Activated CD4-positive, CD25-positive, alpha-beta regulatory T cell (primary cell): ENCODE measurements at places on chromosomes 5 and 9.

- DNase-seq, result no peak
Measured at GRCh38 chr9:120438836-120439546, 141.0 kb downstream of the CDK5RAP2 start.

DNA sequence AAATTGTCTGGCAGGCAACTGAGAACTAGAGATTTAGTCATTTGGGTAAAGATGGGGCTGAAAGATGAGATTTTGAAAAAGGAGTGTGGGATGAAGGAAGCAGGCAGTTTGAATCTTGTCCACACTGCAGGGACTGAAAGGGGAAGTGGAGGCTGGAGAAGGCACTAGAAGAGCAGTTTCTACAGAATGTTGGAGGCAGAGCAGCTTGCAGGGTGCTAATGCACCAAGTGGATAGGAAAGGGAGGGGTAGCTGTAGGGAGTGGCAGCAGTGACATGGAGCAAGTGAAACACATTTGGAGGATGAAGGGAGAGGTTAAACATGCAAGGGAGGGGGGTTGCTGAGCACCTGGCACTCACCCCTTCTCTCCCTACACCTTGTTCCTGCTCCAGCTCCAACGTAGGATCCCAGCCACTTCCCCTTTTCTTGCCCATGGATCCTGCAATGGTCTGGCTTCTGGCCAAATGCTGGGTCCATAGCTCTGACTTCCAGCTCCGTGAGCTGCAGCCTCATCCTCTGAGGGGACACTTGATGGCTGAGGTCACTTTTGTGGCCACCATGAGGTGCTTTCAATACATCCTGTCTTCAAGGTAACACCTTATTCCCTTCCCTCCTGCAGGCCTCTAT, 30.0 kb upstream of the FGD3 start:
- DNase-seq, result no peak

GRCh38 chr5:113163328-113163727, 186.7 kb downstream of the DCP2 start:
- no peak for DNase-seq

- no peak for DNase-seq
Measured at GRCh38 chr9:93286252-93287188, 102.6 kb downstream of the WNK2 start.

DNA sequence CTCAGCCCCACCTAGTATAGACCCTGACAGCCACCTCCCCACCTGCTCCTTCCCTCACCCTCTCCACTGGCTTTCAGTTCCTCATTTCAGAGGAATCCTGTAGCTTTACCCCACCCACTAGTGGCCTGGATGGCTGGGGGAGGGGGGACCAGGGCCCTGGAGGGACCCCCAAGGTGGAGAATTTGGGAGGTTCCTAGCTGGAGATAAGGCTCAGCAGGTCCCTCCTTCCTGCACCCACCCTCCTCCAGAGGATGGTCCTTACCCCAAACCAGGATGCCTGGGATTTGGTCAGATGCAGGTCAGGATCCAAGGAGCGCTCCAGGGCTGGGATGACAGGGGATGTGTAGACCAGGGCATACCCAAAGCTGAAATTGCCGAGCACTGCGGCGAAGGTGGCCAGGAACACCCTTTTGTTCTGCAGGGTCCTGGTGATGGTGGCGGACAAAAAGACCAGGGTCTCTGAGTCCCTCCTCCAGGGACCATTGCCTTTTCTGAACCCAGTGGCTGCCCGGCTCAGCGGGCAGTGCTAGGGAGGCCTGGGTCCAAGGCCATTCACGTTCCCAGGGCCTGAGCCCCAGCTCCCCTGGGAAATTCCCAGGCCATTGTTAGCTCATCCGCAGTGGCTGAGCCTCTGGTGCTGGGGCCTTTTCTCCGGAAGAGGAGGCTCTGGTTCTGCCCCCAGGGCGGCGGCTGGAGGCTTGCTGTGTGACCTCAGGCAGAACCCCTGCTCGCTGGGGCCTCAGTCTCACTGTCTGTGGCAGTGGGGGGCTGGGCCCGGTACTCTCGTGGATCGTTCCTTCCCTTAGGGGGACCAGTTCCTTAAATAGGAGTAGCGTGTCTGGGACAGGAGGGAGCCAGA, 678 bp downstream of the SLC2A6 start:
- DNase-seq, result no peak

GRCh38 chr5:168227973-168228615, 63.4 kb upstream of the WWC1 start:
- DNase-seq, result no peak

- DNase-seq, result no peak
Measured at GRCh38 chr5:148810823-148811222, 15.6 kb upstream of the ADRB2 start.

DNA sequence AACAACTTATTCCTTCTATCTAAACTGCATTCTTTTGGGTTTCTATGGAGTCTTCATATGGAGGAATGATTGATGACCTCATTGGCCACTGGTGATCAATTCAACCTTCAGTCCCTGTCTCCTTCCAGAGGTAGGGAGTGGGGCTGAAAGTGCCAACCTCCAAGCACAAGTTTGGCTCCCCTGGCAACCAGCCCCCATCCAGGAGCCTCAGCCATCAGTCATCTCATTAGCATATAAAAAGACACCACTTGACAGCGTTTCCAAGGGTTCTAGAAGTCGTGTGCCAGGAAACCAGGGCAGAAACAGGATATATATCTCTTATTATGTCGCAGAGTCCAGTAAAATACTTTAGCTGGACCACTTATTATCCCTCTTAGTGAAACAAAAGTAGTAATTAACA, 9.8 kb downstream of the SLC31A2 start:
- no peak for DNase-seq

DNA sequence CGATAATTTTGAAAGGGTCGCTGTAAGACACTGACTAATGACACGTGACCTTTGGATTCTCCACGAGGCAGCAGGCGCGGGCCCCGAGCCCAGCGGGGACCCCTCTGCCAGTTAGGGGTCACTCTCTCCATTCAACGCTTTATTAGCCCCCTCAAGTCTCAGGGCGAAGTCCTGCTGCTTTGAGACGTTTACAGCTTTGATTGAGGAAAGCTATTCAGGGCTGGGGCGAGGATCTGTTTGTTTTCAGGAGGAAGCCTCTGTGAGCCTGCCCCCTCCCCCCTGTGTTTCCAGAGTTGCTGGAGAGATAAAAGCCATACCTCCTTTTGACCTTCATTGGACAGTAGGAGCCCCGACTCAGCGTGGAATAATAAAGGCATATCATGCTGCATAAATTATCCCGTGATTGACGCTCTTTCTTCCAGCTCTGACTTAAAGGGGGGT, 31.4 kb upstream of the MSX2 start:
- DNase-seq, result no peak

- DNase-seq, result no peak
Measured at GRCh38 chr5:145946112-145946861, 9.9 kb downstream of the SH3RF2 start.

GRCh38 chr5:170216257-170216864, 16.4 kb upstream of the C5orf58 start:
- no peak for DNase-seq

DNA sequence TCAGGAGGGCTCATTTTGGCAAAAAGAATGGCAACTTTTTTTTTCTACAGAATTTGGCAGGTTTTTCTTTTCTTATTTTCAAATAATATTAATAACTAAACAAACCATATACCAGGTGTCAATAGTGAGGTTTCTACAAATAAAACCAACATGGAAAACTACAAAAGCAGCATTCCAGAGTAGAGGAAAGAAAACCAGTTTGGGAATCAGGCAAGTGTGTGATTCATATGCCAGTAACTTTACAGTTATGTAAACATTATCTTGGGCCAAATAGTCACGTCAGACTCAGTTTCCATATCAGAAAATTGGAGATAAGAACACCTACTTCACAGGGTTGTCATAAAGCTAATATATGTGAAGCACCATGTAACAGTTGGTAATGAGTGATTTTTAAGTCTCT, 51.7 kb downstream of the FBXW11 start:
- no peak for DNase-seq

GRCh38 chr5:14830210-14831005, 41.2 kb downstream of the ANKH start:
- no peak for DNase-seq

DNA sequence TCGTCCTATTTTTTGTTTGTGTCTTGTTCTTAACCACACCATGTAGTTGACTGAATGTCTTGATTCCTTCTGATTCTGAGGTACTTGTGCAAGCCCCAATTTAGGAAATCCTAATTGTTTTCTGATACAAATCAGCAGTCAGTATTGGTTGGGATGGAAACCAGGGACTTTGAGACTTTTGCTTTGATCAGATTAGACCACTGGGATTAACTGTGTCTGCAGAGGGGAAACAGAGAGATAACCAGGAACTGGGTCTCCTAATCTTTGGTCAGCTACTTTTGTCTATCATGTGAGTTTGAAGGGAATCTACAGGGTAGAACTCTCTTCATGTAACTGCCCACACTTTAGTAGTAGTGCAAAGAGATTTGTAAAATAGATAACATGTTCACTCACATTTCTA, 173.8 kb upstream of the POC5 start:
- DNase-seq, result no peak

- no peak for DNase-seq
Measured at GRCh38 chr5:35990941-35991611, at the start of gene UGT3A1. Gene UGT3A1 (minus strand): TSS chr5:35991390. CDS start chr5:35991240, 150 bp downstream.

- DNase-seq, result no peak
Measured at GRCh38 chr9:86315078-86315477, 32.7 kb upstream of the ISCA1 start.

DNA sequence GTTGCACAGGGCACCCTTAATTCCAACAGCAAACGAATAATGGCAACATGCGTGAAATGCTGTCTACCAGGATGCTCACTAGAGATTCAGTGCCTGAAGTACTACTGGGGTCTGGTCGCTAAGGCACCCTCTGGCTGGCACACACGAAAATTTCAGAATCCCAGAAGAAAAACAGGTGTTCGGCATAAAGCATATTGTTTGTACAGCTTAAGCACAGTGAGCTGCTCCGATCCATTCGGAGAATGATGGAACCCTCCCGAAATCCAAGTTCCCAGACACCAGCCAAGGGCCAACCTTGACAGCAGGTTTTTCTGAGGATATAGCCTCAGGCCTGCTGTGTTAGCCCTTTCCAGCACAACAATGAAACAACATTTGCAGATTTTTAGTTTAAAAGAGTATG, 61.4 kb upstream of the ALDH1B1 start:
- no peak for DNase-seq

DNA sequence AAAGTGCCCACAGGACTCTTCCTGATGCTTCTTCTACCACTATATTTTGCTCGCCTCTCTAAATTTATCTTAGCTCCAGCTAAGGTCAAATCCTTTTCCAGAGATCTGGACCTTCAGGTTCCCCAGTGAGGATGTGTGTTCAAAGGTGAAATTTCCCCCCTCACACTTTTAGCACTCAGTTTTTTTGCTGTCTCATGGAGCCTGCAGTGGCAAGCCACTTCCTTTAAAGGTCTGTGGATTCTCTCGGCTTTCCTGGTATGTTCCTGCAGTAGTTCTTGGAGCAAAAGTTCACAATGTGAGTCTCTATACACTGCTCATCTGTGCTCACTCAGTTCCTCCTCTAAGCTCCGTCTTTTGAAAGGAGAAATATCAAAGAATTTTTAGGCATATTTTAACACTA, 181.4 kb downstream of the LURAP1L start:
- no peak for DNase-seq

- DNase-seq, result no peak
Measured at GRCh38 chr9:27548055-27548741, 18.6 kb upstream of the MOB3B start.

DNA sequence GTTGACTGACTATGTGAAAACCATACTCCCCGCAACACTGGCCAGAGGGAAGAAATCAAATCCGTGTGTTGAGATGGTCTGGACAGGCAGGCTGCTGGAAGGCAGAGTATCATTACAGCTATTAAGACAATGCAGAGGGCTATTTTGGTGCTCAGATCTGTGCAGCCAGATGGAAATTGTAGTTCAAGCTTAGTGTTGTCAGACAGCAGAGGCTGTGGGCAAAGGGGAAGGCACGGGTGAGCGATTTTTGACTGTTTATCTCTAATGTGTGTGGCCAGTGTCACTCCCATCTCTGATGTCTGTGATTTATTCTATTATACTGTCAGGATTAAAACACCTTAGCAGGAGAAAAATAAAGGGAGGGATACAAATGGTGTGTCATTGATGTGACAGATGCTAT, 984.4 kb upstream of the WWC1 start:
- no peak for DNase-seq

GRCh38 chr5:33312571-33313549, 127.9 kb upstream of the TARS1 start:
- no peak for DNase-seq

GRCh38 chr5:137252512-137252911, 246.6 kb downstream of the SPOCK1 start:
- DNase-seq, result no peak

GRCh38 chr9:114446672-114447450, 58.4 kb downstream of the WHRN start:
- DNase-seq, result no peak
